ENCODE measurements at places on chromosomes 3 and 15.

- DNase-seq = peak; percentile 71
These were observed 96.0 kb downstream of the LRRK1 start for GRCh38 chr15:101014921-101015841.

GRCh38 chr3:35505181-35505580 lies 134.1 kb upstream of the ARPP21 start:
- DNase-seq = peak; percentile 49

DNA sequence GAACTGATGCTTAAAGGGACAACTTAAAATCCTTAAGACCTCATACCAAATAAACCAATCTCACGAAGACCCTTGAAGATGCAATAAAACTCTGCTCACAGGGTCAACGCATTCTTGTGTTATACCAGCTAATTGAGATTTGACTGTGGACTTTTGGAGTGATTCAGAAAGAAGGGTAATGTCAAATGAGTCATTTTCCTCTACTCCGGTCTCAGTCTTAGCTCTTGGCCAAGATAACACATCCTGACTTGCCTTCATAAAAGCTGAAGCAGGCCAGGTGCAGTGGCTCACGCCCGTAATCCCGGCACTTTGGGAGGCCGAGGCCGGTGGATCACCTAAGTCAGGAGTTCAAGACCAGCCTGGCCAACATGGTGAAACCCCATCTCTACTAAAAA lies 3.8 kb downstream of the PKM start:
- DNase-seq = peak; percentile 8

GRCh38 chr3:38497031-38497430 lies 891 bp downstream of the EXOG start:
- DNase-seq = no peak

- DNase-seq = no peak
These were observed 641.1 kb upstream of the NAALADL2 start for GRCh38 chr3:174218016-174218415.

- no peak for DNase-seq
These were observed 115.0 kb downstream of the FBN1 start for GRCh38 chr15:48530528-48530927.

GRCh38 chr3:172084871-172085556 lies 45.6 kb downstream of the FNDC3B start:
- DNase-seq = no peak

DNA sequence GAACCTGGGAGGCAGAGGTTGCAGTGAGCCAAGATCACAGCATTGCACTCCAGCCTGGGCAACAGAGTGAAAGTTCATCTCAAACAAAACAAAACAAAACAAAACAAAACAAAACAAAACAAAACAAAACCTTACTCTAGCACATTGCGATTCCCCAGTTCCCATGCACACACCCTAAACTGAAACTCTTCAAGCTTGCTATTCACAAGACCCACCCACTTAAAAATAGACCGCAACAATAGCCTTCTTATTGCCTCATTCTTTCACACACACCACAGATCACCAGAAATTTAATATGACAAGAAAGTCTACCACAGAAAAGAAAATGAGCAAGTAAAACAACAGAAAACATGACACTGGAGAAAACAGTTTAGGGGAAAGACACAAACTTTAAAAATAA lies 598.4 kb downstream of the FHIT start:
- DNase-seq = no peak

- DNase-seq = no peak
These were observed 696.0 kb downstream of the ZNF385D start for GRCh38 chr3:21055015-21055414.

DNA sequence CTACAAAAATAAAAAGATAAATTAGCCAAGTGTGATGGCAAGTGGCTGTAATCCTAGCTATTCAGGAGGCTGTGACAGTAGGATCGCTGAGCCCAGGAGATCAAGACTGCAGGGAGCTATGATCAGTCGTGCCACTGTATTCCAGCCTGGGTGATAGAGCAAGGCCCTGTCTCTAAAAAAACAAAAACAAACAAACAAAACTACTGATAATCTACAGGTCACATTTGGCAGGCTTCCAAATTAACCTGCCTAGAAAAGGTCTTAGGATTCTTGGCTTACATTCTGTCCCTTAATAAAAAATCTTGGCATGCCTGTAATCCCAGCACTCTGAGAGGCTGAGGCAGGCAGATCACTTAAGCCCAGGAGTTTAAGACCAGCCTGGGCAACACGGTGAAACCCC lies 33.4 kb upstream of the SETD2 start:
- no peak for DNase-seq

GRCh38 chr3:126294211-126294808 lies 62.9 kb downstream of the KLF15 start:
- no peak for DNase-seq

- DNase-seq = no peak
These were observed 31.6 kb downstream of the SAXO2 start for GRCh38 chr15:82294061-82294690.

GRCh38 chr3:149819432-149819831 lies 6.4 kb downstream of the RNF13 start:
- no peak for DNase-seq

DNA sequence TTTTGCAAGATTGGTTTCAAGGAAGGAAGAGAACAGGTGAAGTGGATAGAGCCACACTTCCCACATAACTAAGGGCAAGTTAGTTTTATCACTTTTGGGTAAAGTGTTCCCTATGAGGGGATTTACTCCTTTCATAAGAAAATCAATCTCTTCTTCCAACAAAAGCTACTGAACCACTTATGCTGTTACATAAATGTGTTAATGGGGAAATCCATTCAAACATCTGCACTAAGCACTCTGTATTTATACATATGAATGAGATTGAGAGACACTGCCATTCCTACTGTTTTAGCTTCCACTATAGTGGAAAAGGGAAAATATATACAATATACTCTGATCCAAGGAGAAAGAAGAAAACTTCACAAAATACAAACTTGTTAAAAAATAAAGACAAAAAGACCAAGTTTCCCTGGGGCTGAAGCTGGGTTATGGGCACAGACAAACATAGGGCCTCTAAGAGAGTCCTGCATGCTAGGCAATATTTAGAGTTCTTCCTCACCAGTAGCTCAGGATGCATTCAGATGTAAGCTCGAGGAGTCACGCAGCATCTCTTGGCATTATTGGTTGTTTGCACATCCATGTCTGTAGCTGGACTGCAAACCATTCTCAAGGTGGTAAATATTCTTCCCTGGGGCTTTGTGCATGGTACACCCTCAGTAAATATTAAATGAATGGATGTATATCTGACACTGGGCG lies 454.2 kb downstream of the FGF12 start:
- DNase-seq = no peak

DNA sequence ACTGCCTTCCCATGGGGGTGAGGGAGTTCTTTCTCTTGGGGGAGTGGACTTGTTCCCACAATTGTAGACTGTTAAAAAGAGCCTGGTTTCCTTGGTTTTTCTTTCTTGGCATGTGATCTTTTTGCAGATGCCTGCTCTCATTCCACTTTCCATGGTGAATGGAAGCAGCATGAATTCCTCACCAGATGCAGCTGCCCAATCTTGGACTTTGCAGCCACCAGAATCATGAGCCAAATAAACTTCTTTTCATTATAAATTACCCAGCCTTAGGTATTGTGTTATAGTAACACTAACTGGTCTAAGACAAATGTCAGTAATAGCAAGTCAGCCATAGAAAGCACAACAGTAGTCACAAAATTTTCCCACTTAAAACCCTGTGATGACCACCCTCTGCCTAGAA lies 260.5 kb upstream of the THBS1 start:
- no peak for DNase-seq

- no peak for DNase-seq
These were observed 459.0 kb upstream of the DPH6 start for GRCh38 chr15:36004891-36005490.

DNA sequence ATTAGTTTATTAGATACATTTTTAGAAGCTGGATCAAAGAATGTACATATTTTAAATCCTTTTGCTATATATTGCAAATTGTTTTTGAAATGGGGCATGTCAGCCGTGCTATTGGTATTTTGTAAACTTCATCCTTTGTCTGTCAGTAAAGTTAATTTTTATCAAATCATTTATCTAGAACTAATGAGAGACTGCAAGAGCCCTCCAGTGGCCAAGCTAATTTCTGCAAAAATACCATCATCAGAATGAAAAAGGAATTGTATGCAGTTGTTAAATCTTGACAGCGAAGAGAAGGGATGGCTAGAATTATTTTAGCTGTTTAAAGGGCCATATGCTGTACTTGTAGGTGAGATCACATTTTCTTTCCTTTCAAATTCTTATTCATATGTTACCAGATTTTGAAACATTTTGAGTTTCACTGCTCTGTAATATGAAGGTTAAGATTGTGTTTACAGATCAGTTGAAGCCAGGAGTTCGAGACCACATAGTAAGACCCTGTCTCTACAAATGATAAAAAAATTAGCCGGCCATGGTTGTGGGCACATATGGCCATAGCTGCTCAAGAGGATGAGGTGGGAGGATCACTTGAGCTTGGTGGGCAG lies 8.1 kb upstream of the CLDN11 start:
- DNase-seq = no peak

DNA sequence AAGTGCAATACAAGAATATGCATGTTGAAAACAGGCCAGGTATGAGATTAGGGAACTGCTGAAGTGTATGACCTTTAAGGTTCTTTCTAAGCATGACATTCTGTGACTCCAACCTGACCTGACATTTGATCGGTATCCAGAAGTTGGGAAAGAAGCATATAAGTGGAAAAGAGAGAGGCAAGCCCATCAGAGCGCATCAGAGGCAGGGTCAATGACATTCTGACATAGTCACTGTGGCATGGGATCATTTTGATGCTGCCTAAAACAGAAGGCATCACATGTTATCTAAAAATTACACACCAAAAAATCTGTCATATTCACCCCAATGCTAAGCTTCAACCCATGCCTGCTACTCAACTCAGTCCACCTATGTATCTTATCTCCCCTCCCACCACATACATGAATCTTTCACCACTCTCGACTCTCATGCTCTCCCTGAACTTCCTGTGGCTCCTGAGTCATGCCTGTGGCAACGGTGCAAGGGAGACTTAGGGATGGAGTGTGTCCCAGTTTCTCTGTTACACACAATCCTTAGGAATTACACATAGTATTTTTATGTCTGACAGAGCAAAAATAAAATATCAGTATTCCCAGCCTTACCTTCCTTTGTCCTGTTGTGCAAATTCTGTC lies 20.5 kb upstream of the LRRN1 start:
- no peak for DNase-seq

DNA sequence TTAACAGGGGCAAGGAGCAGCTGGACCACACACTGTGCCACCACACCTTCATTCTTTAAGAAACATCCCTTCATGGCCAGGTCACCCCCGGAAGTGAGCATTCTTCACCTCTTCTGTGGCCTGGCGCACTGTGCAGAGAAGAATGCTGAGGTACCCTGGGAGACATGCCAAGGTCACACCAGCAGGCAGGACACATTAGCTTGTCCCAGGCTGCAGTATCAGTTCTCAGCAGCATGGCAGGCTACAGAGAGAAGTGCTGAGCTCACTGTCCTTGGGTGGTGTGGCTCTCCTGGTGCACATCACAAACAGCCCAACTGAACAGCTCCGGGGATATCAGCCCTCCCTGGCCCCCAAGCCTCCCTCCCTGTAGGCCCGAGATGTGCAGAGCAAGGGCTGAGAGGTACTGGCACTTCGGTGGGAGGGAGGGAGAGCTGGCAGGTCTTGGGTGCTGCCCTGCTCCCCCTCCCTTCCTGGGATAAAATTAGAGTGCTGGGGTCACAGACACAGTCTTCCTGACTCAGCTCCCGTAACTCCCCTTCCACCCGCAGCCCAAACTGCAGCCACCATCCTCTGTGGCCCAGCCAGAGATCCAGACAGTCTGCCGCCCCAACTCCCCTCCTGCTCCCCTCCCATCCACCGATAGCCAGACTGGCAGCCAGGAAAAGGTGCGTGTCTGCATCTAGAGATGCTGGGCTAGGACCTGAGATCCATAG lies 13.4 kb downstream of the SEMA7A start:
- DNase-seq = no peak

DNA sequence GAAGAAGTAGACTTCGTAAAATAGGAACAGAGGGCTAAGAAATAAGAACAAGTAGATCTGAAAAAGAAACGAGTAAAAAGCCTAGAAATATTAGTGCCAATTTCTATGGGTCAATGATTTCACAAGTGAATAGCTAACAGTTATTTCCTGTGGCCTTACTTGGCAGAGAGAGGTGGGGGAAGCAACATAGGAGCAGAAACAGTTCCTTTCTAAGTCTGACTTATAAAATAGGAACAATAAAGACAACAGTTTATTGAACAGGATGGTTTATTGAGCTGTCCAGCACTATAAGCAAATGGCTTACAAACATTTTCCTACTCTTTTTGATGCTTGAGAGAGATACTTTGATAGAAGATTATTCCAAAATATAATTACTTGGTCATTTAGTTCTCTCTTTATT lies 37.9 kb downstream of the AGTR1 start:
- DNase-seq = no peak

DNA sequence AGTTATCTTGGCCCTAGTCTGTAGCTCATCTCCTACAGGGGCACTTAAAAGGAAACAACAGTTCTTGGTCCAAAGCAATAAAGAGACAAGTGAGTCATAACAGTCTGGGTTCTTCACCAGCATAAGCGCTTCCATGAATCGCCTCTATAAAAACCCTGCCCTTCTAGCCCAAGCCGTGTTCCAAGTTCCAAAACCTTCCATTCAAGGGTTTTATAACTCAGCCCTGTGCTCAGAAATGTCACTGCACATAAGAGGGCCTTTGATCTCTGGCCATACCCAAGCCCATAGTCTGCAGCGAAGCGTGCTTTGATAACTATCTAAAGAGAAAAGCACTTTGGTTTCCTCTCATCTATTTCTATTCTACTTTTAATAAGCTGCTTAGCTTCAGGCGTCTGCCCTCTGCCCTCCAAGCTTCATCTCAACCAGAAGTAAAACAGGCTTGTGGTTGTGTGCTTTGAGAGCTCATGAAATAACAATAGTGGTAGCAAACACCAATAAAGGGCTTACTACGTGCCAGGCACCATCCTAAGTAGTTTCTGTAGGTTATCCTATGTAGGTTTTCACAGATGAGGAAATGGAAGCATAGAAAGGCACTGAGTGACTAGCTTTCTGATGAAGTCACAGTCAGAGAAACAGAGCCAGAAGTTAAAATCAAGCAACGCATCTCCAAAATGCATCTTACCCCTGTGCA lies 64.0 kb upstream of the AKAP13 start:
- no peak for DNase-seq

- no peak for DNase-seq
These were observed 30.1 kb upstream of the ATP8B4 start for GRCh38 chr15:50149090-50149489.

DNA sequence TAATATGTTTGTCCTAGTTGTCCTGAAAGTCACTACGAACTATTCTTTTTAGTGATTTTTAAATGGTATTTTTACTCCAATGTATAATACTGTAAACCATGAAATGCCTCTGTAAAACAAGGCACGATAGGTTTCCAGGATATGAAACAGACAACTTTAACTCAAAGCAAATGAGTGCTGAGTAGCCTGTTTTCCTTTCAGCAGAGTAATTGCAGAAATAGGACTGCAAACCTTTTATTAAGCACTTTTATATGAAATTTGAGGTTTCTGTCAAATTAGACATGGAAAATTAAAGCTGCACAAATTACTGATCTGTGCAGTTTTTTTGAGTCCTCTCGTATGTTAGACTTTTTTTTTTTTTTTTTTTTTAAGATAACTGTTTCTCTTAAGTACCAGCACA lies 16.2 kb downstream of the AKAP13 start:
- DNase-seq = no peak

- DNase-seq = no peak
These were observed 66.3 kb upstream of the POLG start for GRCh38 chr15:89400782-89401545.
